ENCODE measurements at places on chromosomes 2 and 18. TPM values are rescaled to one million over a fixed set of nuclear protein-coding genes. Genes with fewer than 3 reads are reported as not detected.
A peak's percentile ranks its signal among the peaks of the same experiment; 100 is the strongest.

Gene IKZF2
- total RNA-seq = 6.2 TPM

GRCh38 chr2:26978061-26978596, 7.7 kb downstream of the MAPRE3 start:
- DNase-seq = peak; percentile 37
- H3K27me3 ChIP-seq = no peaks in the 10 kb centered on the region
- H3K4me1 ChIP-seq = peaks cover 92% of the 10 kb centered on the region
- H3K27ac ChIP-seq = peak overlapping the region; percentile 96
- H3K36me3 ChIP-seq = no peaks in the 10 kb centered on the region
- H3K4me3 ChIP-seq = no peak overlapping the region

DNA sequence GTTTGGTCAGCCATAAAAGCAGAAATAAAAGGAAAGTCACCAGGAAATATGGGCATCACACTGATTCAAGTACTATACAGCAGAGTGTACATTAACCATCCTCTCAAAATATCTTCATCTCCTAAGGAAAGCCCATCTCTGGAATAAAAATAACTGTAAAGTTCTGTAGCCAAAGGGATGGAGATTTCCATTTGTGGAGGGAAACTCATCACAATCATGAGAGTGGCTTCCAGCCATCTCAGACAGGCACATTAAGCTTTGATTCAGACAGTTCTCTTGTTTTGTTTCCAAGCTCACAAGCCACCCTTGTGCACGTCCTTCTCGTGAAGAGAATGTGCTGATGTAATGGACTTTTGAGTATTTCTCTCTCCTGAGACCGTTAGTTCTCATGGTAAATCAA, 695.5 kb downstream of the LRRTM4 start:
- no peaks in the 10 kb centered on the region for H3K36me3 ChIP-seq
- no peaks in the 10 kb centered on the region for H3K27me3 ChIP-seq
- DNase-seq = no peak

- no peaks in the 10 kb centered on the region for H3K36me3 ChIP-seq
- no peak for DNase-seq
- H3K27ac ChIP-seq = no peak overlapping the region
- peak overlapping the region; percentile 44 for H3K4me3 ChIP-seq
Measured at GRCh38 chr2:232420463-232421188, 14.0 kb downstream of the ALPG start.

Gene RNU2-63P
- not detected for total RNA-seq

Gene HOXD10
- total RNA-seq = not detected

Gene KCNG2
- 0.27 TPM for total RNA-seq

Gene MARCO
- 1.7 TPM for total RNA-seq

- no peak overlapping the region for H3K27ac ChIP-seq
- peaks cover 37% of the 10 kb centered on the region for H3K4me1 ChIP-seq
- DNase-seq = no peak
- H3K27me3 ChIP-seq = no peaks in the 10 kb centered on the region
Measured at GRCh38 chr2:6986912-6987361, 69.7 kb downstream of the RNF144A start.

Gene ANKRD36
- 1.6 TPM for total RNA-seq

- no peaks in the 10 kb centered on the region for H3K36me3 ChIP-seq
- H3K27ac ChIP-seq = no peak overlapping the region
- no peaks in the 10 kb centered on the region for H3K4me1 ChIP-seq
- H3K27me3 ChIP-seq = no peaks in the 10 kb centered on the region
Measured at GRCh38 chr18:25457126-25457525, 105.2 kb upstream of the ZNF521 start.

Gene GREB1L
- total RNA-seq = 11.3 TPM

- no peaks in the 10 kb centered on the region for H3K36me3 ChIP-seq
- DNase-seq = no peak
- H3K4me1 ChIP-seq = no peaks in the 10 kb centered on the region
- no peaks in the 10 kb centered on the region for H3K27me3 ChIP-seq
Measured at GRCh38 chr2:150850641-150851040, 363.2 kb upstream of the RND3 start.

DNA sequence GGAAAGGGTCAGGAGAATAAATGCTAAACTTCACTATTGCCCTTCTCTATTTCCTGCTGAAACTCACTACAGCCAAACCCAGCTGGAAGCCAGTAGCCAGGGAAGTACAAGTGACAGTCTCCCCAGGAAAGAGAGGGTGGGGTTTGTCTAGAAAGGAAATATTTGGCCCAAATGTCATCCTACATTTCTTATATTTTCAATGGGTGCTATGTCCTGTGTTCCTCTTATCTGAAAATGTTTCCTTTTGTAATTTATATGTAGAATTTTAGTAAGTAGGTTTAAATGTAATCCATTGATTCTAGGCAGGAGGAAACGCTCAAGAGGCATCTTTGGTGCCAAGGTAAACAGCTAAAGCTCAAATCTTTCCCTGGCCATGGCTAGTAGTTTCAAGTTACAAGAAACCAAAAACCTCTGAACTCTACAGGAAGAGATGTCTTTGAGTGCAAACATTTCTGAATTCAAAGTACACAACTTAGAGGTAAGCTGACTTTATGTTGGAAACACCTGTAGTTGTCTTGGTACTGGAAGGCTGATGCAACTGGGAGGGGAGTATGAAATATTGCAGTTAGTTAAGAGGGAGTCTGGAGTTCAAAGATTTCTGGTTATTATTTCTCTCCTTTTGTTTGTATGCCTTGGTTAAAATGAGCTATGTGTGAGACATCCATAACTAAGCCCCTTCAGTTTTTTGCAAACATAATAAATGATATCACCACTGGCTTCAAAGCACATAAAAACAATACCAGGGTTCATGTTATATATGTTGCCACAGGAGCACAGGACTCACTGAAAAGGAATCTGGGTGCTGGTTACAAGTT, 356.1 kb upstream of the ZC3H15 start:
- no peak overlapping the region for H3K4me3 ChIP-seq
- no peak for DNase-seq
- no peak overlapping the region for H3K27ac ChIP-seq

GRCh38 chr18:57210107-57210715, 63.3 kb downstream of the BOD1L2 start:
- no peak overlapping the region for H3K4me3 ChIP-seq
- no peaks in the 10 kb centered on the region for H3K36me3 ChIP-seq
- H3K27me3 ChIP-seq = peaks cover 27% of the 10 kb centered on the region
- no peaks in the 10 kb centered on the region for H3K4me1 ChIP-seq
- DNase-seq = peak; percentile 20

GRCh38 chr18:41599466-41599865, 355.6 kb upstream of the PIK3C3 start:
- no peaks in the 10 kb centered on the region for H3K36me3 ChIP-seq
- DNase-seq = no peak
- H3K4me1 ChIP-seq = no peaks in the 10 kb centered on the region
- no peak overlapping the region for H3K4me3 ChIP-seq
- no peak overlapping the region for H3K27ac ChIP-seq

GRCh38 chr2:151379169-151379568, 21.8 kb downstream of the TNFAIP6 start:
- no peak overlapping the region for H3K4me3 ChIP-seq
- H3K27me3 ChIP-seq = no peaks in the 10 kb centered on the region
- H3K27ac ChIP-seq = no peak overlapping the region
- H3K36me3 ChIP-seq = no peaks in the 10 kb centered on the region

Gene POTEI
- not detected for total RNA-seq

GRCh38 chr2:158212301-158212700, 110.6 kb downstream of the UPP2 start:
- no peaks in the 10 kb centered on the region for H3K36me3 ChIP-seq
- H3K27me3 ChIP-seq = no peaks in the 10 kb centered on the region
- no peak overlapping the region for H3K27ac ChIP-seq
- DNase-seq = no peak
- H3K4me3 ChIP-seq = no peak overlapping the region
- H3K4me1 ChIP-seq = no peaks in the 10 kb centered on the region

- H3K36me3 ChIP-seq = no peaks in the 10 kb centered on the region
- DNase-seq = peak; percentile 44
- H3K4me3 ChIP-seq = no peak overlapping the region
- peaks cover 5% of the 10 kb centered on the region for H3K27me3 ChIP-seq
- H3K27ac ChIP-seq = no peak overlapping the region
Measured at GRCh38 chr2:239499726-239500573, 99.1 kb upstream of the HDAC4 start.

Gene CPS1
- total RNA-seq = 1.5 TPM

Gene SERPINB11
- not detected for total RNA-seq

GRCh38 chr2:143471550-143471949, 342.3 kb downstream of the ARHGAP15 start:
- H3K4me3 ChIP-seq = no peak overlapping the region
- no peaks in the 10 kb centered on the region for H3K36me3 ChIP-seq
- no peak overlapping the region for H3K27ac ChIP-seq
- no peaks in the 10 kb centered on the region for H3K4me1 ChIP-seq
- DNase-seq = no peak
- H3K27me3 ChIP-seq = no peaks in the 10 kb centered on the region

DNA sequence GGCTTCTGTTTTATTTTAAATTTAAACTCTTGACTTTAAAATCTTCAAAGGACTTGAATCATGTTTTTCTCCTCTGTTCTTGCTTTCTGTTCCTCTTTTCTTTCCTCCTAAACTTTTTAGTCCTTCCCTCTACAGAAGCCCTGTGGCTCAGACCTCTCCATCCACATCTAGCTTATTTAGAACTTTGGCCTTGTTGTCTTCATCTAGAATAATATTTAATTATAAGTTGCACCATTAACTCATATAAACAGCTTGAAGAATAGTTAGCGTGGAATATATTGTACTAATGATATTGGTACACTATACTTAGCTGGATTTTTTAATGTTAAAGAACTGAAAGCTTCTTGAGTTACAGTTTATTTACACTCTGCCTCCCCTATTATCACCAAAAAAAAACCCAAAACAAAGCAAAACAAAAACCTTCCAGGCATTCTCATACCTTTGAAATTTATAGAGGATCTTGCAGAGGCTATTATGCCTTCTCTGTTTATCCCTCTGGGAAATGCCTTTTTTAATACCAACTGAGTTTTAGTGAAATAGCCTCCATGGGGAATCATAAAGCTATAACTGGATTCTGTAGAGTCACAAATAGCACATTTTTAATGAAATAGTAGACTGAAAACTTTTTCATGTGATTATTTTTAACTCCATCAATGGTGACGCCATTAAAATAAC, 9.2 kb upstream of the CCDC141 start:
- H3K36me3 ChIP-seq = no peaks in the 10 kb centered on the region
- H3K4me3 ChIP-seq = no peak overlapping the region
- no peaks in the 10 kb centered on the region for H3K27me3 ChIP-seq
- H3K27ac ChIP-seq = no peak overlapping the region
- DNase-seq = no peak
- no peaks in the 10 kb centered on the region for H3K4me1 ChIP-seq

DNA sequence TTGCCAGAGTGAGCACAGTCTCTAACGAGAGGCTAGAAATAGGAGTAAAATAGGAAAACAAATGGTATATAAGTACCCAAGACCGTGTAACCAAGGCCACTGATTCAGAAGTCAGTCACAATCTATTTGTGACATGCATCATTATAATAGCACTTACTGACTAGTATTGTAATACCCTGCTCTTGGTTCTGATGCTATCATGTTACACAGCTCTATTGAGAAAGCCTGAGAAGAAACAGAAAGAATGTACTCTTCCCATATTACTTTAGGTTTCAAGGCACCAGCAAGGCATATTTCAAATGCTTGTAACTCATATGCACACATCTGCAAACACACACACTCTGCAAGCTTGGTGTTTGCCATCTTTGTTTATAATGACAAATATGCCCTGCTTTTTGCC, 746.4 kb downstream of the SLC4A3 start:
- H3K4me3 ChIP-seq = no peak overlapping the region
- H3K4me1 ChIP-seq = no peaks in the 10 kb centered on the region
- H3K36me3 ChIP-seq = no peaks in the 10 kb centered on the region
- H3K27me3 ChIP-seq = no peaks in the 10 kb centered on the region
- DNase-seq = no peak

DNA sequence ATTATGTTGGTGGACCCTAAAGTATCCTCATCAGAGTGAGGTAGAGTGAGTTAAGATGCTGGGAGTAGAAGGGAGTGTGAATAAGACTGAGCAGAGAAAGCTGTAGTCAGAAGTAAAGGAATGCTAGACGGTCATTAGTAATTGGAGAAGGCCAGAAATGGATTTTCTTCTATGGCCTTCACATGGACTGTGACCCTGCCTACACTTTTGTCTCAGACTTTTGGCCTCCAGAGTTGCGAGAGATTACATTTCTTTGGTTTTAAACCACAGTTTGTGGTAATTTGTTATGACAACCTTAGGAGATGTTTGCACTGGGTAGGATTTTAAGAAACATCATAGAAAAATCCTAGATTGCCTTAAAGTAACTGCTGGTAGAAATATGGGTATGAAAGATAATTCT, 1267.7 kb upstream of the TMEFF2 start:
- no peak for DNase-seq
- no peak overlapping the region for H3K27ac ChIP-seq
- no peak overlapping the region for H3K4me3 ChIP-seq
- H3K4me1 ChIP-seq = no peaks in the 10 kb centered on the region

GRCh38 chr2:187345338-187345737, 102.7 kb downstream of the CALCRL start:
- H3K27ac ChIP-seq = no peak overlapping the region
- H3K27me3 ChIP-seq = no peaks in the 10 kb centered on the region
- DNase-seq = no peak
- no peaks in the 10 kb centered on the region for H3K36me3 ChIP-seq
- no peak overlapping the region for H3K4me3 ChIP-seq

Gene OBSL1
- total RNA-seq = 134 TPM

DNA sequence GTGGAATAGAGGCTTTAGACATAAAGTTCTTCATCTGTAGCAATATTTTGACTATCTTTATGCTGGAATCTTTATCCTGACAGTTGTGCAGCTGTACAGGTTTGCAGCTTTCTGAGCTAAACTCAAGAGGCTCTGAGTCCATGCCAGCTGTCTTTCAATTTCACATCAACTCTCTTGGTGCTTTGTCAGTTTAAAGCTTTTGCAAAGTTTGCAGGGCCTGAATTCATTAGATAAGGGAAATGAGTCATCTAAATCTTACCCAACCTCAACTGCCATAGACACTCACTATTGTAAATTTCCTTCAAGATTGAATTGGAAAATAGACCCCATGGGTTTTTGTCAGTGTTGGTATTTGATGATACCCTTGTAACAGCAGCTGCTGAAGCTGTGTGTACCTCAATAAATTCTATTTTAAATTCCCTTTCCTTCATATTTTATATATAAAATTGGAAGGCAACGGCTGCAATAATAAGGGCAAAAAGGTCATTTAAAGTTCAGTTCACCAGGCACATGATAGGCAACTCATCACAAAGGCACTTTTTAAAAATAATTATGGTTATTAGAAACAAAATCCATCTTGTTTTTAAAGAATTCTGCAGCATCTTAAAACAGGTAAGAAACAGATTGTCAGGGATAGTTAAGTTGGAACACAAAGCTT, 169.9 kb upstream of the SLC39A10 start:
- H3K36me3 ChIP-seq = no peaks in the 10 kb centered on the region
- no peak overlapping the region for H3K4me3 ChIP-seq
- H3K4me1 ChIP-seq = no peaks in the 10 kb centered on the region

- H3K4me3 ChIP-seq = no peak overlapping the region
- no peaks in the 10 kb centered on the region for H3K36me3 ChIP-seq
- no peaks in the 10 kb centered on the region for H3K4me1 ChIP-seq
- H3K27me3 ChIP-seq = no peaks in the 10 kb centered on the region
- no peak overlapping the region for H3K27ac ChIP-seq
- no peak for DNase-seq
Measured at GRCh38 chr2:54254180-54254579, 1.8 kb downstream of the TSPYL6 start.

GRCh38 chr2:71804281-71804751, 343.3 kb downstream of the CYP26B1 start:
- no peak overlapping the region for H3K27ac ChIP-seq
- DNase-seq = no peak
- H3K4me3 ChIP-seq = no peak overlapping the region
- no peaks in the 10 kb centered on the region for H3K27me3 ChIP-seq
- no peaks in the 10 kb centered on the region for H3K36me3 ChIP-seq

GRCh38 chr18:9405130-9405529, 70.2 kb upstream of the RALBP1 start:
- no peaks in the 10 kb centered on the region for H3K27me3 ChIP-seq
- H3K4me1 ChIP-seq = no peaks in the 10 kb centered on the region
- no peak for DNase-seq
- H3K27ac ChIP-seq = peak overlapping the region; percentile 33
- no peak overlapping the region for H3K4me3 ChIP-seq

Data from psoas muscle (tissue), 8 donors.